ENCODE measurements at places on chromosomes 13 and 19.

GRCh38 chr13:72886272-72887067 lies 104.5 kb downstream of the PIBF1 start:
- DNase-seq: no peak

GRCh38 chr19:19746286-19747213 lies 13.6 kb upstream of the ZNF14 start:
- no peak for DNase-seq

DNA sequence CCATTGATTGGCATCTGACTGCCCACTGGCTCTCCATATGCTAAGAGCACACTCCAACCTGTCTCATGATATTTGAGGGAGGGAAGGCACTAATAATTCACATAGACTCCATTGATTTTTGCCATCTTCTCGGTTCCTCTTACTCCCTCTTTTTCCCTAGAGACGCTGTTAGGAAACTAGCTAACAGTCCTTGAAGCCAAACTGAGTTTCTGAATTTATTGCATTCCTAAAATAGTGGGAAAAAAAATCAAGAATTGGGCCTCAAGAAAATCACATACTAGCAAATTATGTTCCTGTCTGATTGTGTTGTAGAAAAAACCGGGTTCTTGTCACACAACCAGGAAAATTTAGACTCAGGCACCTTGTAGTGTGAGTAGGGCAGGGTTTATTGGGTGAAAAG lies 86.4 kb upstream of the SLC7A1 start:
- no peak for DNase-seq

DNA sequence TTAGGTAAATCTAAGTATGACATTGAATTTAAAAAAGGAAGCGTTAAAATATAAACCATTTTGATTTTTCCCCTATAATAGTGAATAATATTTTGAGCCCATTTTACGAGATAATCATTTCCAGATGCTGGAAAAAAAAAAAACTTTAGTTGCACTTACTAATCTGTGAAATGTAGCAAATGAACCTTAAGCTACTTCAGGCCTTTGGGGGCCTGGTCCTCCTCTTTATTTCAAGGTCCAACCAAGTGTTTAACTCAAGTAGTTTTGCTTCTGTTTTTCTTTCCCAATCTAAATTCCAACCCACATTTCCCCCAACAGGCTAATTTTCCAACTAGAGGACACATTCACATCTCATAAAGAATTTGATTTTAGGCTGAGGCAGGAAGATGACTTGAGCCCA lies 101.2 kb downstream of the TNFRSF19 start:
- peak; percentile 48 for DNase-seq

DNA sequence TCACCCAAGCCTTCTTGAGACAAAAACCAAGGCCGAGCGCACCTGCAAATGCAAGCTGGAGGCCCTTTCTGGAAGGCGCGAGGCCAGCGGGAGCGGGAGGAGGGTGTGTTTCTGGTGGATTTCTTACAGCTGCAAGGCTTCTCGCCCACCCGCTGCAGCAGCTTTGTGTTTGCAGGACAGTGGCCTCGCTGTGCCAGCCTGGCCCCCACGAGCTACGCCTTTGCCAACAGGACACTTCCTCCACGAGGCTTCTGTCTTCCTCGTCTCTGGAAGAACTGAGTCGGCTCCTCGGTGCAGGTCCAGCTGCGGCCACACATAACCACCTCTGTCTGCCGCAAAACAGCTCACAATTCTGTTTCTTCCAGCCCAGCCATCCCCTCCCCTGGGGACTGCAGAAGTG lies 10.1 kb downstream of the ATCAY start:
- DNase-seq: no peak

DNA sequence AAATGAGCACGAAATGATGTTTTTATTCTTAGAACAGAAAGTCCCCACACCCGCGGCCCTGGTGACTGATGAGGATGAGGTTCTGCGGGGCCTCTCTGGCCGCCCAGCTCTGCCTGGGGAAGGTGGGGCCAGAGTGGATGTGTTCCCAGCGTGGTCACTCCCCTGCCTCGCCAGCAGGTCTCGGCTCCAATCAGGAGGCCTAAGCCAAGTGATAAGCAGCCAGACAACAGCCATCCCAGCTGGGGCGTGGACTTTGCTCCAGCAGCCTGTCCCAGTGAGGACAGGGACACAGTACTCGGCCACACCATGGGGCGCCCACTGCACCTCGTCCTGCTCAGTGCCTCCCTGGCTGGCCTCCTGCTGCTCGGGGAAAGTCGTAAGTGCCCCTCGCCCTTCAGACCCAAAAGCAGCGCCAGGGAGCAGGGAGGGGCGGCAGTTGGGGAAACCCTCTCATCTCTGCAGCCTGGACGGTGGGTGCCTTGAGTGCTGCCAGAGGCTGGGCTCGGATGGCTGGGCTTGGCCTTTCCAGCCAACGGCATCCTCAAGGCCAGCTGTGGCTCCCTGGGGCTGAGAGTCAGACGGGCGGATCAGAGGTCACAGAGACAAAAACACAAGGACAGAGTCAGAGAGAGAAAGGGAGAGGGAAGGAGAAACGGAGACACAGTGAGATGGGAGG lies at the start of gene F10:
TSS of gene F10 (plus strand) at position 250 of the 676 bp plus-strand sequence. CDS start at position 307, 57 bp downstream.
- peak; percentile 88 for DNase-seq

DNA sequence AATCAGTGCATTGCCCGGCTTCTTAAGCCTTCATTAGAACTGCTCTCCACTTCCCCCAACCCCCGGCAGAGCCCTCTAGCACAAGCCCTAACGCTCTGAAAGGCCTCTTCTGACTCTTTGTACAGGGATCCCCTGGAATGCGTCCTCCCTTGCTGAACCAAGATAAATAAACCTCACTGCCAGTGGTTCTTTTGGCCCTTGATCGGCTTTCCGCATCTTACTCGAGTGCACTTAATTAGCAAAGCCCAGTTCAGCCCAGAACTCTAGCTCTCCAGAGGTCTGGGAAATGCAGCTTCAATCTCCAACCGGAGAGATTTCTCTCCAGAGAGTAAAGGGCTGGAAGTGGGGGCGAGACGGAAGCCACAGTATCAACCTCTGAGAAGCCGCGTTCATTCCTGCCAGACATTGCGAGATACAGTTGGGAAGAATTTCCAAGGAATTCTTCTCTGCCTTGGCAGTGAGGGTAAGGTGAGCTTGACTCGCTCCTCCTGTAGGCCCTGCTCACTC lies 8.7 kb upstream of the ZNF444 start:
- DNase-seq: no peak

- no peak for DNase-seq
Observed at GRCh38 chr13:74465271-74465670, 331.1 kb upstream of the KLF12 start.
